Fibroblast of villous mesenchyme (primary cell): ENCODE measurements at places on chromosomes 1 and 21. TPM values are rescaled to one million over a fixed set of nuclear protein-coding genes. Genes with fewer than 3 reads are reported as not detected.

The OR2T11 gene
- not detected in 2 replicates for total RNA-seq

The FMO4 gene
- 1.3 and 1.7 TPM in 2 replicates for total RNA-seq

GRCh38 chr1:33348194-33348593 lies 27.3 kb upstream of the A3GALT2 start:
- peak; percentile 39 for DNase-seq

- DNase-seq: no peak
These were observed 1.2 kb upstream of the MKNK1 start for GRCh38 chr1:46605232-46605631.

The ADGRL4 gene
- 1.9 and 4.7 TPM in 2 replicates for total RNA-seq

The HES2 gene
- total RNA-seq: 0.43 TPM in 1 of 2 replicates, not detected in the other

DNA sequence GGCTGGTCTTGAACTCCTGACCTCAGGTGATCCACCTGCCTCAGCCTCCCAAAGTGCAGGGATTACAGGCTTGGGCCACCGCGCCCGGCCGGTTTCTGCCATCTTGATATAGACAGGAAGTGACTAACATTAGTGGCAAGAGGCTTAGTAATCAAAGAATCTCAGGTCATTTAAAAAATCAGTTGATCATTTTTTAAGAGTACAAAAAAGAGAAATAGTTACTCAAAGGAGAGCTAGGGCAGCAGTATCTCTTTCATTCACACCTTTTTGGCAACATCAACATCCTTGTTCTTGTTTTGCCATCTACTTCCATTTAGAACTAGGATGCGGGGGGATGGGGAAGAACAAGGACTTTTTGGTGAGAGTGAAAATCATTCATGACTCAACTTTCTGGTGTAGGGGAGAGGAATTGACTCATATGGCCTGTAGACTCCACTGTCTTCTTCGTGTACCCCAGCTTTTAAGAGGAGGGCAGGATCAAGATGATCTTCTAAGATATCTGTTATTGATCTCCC lies 8.8 kb downstream of the FCRLB start:
- peak; percentile 30 for DNase-seq

DNA sequence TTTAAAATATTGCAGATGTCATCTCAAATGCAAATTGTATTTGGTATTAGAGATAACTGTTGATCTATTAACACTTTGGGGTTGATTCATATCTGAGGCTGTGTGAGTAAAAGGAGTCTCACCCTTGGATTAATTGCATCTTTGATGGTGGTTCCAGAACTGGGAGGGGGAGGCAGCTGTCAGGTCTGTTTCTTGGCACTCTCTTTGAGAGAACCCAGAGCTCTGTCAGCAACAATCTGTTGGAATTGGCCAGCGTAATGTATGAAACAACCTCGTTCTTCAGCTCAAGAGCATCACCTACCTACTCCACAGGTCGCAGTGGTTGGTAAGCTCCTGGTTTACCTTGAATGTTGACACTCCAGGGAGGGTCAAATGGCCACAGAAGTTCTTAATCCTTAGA lies 424.1 kb downstream of the CAMTA1 start:
- no peak for DNase-seq

GRCh38 chr1:56675763-56676162 lies 30.6 kb downstream of the PRKAA2 start:
- DNase-seq: no peak
